GM13977 (cell line): ENCODE measurements at places on chromosomes 7 and 10.

- no peak for DNase-seq
Measured at GRCh38 chr7:155884225-155885166, 72.2 kb upstream of the SHH start.

DNA sequence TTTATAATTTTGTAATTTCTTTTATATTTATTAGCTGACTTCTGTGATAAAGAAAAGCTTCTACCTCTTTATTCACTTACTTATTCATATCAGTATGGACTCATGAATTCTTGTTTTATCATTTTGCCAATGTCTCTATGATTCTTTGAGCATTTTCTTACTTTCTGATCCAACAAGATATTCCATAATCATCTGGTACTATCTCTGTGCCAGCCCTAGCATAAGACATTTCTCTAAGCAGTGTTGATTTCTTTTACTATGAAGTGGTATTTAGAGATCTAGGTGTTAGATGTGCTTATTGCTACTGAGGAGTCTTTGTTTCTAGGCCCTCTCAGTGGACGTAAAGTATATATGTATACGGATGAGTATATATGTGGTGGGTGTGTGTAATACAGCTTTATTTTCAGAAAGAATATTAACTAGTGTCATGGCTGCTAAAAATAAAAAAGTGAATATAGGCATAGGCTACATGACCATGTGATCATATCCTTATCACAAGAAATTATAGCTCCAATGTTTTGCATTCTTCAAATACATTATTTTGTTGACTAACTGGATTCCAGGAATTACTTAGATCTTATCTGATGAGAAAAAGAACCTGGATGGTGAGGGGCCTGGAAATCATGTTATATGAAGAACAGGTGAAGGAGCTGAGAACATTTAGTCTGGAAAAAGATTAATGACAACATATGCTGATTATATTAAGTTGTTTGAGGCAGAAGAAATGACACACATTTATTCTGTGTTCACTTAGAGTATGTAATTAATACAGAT lies 13.1 kb downstream of the PHTF2 start:
- DNase-seq = no peak

GRCh38 chr10:6120691-6121090 lies 31.9 kb downstream of the RBM17 start:
- DNase-seq = no peak

DNA sequence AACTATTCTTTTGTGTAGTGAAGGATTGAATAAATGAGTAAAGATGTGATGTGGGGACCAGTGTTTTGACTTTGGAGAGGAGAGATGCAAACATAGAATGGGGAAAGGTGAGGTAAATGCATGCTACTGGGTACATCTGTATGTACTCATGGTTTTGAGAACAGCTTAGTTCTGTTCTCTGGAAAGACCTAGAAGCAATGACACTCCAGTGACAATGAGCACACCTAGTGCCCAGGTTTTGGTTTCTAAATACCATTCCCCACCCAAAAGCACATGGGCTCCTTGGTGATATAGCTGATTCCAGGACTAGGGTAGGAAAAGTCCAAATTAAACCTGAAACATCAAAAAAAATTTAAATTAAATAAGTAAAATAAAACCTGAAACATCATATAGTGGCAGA lies 22.6 kb upstream of the HSPA12A start:
- DNase-seq = no peak
